ENCODE measurements at places on chromosomes 6 and 20.

DNA sequence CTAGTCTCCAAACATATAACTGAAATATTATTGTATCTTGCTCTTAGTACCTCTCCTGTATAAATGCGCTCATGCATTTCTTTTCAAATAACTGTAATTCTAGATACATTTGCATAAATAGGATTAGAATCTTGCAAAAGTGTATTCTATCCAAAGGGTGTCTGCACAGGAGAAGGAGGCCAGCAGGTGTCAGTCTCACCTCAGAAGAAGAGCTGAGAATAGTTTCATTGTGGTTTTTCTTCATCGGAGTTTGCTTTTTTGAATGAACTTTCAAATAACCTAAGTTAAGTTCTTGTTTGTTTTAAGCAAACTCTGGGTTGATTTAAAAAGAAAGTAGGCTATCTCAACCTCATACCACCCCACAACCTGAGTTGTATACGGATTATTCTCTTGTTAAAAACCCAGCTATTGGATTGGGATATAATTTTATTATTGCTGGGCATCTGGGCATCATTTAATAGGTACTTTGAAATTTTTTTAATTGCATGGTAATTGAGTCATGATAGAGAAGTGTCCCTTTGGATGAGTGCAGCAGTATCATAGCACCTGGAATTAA, 125.0 kb upstream of the MLIP start:
- ATAC-seq: no peak

GRCh38 chr6:125102891-125103290, 50.7 kb upstream of the TPD52L1 start:
- ATAC-seq: peak; percentile 77

DNA sequence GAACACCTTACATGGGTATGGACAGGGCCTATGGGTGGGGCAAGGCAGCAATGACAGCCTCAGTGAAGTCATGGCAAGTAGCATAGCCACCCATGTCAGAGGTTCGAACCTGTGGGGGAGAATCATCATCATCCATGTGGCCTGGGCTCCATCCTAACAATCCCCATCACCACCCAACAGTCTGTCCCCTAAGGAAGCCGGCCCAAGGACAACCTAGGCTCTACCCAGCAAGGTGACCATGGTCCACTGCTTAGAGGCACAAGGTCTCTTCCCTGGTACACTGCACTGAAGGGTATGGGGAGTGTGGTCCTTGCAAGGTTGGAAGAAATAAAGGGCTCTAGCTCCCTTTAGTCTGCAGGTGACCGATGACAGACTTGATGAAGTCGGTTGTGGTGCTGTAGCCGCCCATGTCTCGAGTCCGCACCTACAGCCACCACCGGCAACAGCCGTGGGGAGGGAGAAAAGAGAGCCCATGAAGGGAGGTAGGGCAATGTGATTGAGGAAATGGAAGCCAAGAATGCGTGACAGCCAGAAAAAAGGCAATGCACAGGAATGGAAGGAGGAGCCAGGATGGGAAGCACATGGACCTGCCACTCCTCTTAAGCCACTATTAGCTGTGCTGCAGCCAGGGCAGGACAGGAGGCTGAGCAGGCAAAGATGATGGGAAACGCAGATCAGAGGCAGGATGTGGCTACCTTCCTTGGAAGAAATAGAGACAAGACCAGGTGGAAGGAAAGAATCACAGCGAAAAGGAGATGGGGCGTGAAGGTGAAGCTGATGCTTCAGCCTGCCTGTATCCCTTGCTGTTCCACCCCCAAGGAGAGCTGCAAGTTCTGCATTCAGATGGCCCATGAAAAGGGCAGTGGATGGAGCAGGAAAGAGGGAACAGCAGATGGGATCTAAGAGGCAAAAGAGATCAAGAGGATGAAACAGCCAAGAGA, 5.3 kb downstream of the IDH3B start:
- ATAC-seq: no peak

- ATAC-seq: no peak
These were observed 35.6 kb downstream of the TM9SF4 start for GRCh38 chr20:32144898-32145662.

DNA sequence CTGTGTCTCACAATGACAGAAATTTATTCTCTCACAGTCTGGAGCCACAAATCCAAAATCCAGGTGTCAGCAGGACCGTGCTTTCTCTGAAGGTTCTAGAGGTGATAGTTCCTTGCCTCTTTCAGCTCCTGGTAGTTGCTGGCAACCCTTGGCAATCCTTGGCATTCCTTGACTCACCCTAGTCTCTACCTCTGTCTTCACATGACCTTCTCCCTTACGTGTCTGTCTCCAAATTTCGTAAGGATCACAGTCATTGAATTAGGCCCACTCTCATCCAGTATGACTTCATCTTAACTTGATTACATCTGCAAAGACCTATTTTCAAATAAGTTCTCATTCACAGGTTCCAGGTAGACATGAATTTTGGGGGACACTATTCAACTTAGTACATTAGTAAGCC, 143.1 kb downstream of the CEP57L1 start:
- no peak for ATAC-seq

DNA sequence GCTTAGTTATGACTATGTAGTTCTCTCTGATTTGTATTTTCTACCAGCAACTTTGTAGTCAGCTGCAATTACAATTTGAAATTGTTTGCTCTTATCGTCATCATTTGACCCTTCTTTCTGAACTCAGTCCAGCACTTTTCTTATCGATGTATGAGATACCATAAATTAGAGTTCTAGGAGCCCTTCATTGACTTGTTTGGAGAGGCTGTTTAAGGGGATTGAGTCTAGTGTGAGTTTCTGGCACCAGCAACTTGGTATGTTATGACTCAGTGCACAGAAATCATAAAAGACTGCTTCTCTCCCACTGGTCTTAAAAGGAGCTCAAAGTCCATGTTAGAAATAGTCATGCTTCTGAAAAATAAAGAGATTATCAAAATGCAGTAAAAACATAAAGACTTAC, 190.3 kb downstream of the TENT5A start:
- no peak for ATAC-seq

Data from gastroesophageal sphincter (tissue), 4 donors.